Globus pallidus (tissue), 1 donor: ENCODE measurements at places on chromosomes 12 and 14.

GRCh38 chr12:120651821-120652220, 11.4 kb downstream of the CABP1 start:
- DNase-seq: no peak

DNA sequence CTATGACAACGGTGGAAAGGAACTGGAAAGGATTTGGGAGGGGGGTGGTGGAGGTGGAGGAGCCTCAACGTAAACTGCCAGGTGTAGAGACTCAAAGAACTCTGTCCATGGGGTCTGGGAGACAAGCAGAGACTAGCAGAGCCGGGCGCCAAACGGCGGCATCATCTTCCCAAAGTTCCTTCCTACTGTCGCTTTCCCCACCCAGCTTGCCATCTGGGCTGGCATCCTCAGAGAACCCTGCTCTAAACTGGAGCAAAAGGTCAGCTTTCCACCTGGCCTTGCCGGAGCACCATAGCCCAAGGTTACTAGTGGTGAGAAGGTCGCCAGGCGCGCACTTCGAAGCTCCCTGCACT, 4.0 kb upstream of the IRF2BPL start:
- no peak for DNase-seq

DNA sequence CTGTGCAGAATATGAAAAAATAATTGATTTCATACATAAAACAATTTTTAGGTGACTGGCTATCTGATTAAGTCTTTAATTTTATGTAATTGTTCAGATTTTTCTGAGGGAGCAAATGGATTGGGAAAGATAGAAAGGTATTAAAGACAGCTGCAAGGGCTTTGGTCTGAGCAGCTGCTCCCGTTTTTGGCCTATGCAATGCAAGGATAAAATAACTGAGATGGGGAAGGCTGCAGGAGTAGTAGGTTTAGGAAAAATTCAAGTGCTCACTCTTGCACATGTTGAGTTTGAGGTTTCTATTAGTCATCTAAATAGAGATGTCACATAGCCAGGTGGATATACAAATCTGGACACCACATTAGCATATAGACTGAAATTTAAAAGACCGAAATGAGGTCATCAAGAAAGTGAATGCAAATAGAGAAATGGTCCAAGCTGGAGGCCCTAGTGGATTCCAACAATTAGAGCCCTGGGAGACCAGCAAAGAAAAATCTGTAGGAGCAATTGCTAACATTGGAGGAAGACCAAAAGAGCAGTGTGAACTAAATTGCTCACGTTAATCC, 144.0 kb downstream of the PPFIA2 start:
- DNase-seq: no peak

- DNase-seq: no peak
These were observed 38.3 kb upstream of the PNMA1 start for GRCh38 chr14:73752297-73752992.

- DNase-seq: no peak
These were observed 3.0 kb upstream of the TAS2R14 start for GRCh38 chr12:10941916-10942607.

- peak; percentile 32 for DNase-seq
These were observed 160.1 kb downstream of the EPS8 start for GRCh38 chr12:15629108-15629507.

DNA sequence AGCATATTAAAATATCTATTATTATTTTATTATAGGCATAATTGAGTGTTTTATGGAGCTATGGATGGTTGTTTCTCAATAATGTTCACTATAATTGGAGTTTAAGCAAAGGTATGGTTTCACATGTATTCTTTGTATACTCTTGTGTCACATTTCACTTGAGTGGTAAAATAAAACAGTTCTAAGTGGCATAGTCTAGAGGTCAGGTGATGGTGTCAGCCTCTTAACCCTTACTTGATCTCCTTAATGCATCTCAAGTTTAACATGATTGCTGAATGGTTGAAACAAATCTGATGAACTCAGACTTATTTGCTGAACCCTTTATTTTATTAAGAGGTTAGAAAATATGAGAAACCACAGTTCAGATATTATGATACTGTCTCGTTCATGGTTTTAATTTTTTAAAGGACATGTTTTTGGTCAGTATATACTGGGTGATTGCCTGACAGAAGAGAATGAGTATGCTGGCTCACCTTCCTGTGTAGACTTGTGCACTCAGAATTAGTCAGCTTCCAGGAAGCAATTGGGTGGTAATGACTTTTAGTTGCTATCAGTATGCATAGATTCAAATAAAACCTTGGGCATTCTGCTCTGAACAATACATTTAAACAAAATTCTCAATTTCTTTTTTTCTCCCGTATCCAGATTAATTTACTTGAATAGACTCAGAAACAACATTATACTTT, 464.6 kb downstream of the PCNX1 start:
- no peak for DNase-seq

- no peak for DNase-seq
These were observed 340.2 kb downstream of the LRIG3 start for GRCh38 chr12:58580095-58580494.

- no peak for DNase-seq
These were observed 49.8 kb downstream of the SDR9C7 start for GRCh38 chr12:56884421-56884820.

DNA sequence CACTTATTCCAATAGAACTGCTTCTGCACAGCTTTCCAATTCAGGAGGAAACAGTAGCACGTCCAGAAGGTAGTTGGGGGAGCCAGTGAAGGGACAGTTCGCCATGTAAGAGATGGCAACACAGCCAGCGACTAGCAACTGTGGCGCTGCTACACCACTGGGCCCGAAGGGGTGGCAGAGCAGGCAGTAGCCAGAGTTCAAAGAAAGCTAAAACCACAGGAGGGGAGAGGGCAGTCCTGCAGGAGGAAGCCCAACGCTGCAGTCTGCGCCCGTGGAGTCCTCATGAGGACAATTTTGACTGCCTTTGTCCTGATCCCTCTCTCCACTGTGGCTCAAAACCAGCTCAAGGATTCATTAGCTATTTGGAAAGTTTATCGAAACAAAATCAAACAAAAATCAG, 591.2 kb downstream of the VRK1 start:
- no peak for DNase-seq

- no peak for DNase-seq
These were observed 78.0 kb downstream of the NOC4L start for GRCh38 chr12:132222096-132222807.

DNA sequence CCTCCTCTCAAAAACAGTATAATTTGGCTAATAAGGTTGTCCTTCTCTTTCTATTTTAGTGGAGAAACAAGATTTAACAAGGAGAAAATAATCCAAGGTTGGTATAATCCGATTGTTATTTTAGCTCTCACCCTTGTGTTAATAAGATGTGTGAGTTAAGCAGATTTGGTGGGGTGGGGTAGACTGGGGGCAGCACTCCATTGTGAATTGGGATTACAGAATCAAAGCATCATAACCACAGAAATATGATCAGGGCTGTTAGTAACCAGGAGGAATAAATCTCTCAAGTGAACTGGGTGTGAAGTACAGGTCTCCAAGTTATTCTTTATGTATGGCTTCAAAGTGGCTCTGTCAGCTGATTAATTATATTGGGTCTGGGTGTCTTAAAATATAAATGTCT, 10.2 kb downstream of the TIGAR start:
- no peak for DNase-seq

DNA sequence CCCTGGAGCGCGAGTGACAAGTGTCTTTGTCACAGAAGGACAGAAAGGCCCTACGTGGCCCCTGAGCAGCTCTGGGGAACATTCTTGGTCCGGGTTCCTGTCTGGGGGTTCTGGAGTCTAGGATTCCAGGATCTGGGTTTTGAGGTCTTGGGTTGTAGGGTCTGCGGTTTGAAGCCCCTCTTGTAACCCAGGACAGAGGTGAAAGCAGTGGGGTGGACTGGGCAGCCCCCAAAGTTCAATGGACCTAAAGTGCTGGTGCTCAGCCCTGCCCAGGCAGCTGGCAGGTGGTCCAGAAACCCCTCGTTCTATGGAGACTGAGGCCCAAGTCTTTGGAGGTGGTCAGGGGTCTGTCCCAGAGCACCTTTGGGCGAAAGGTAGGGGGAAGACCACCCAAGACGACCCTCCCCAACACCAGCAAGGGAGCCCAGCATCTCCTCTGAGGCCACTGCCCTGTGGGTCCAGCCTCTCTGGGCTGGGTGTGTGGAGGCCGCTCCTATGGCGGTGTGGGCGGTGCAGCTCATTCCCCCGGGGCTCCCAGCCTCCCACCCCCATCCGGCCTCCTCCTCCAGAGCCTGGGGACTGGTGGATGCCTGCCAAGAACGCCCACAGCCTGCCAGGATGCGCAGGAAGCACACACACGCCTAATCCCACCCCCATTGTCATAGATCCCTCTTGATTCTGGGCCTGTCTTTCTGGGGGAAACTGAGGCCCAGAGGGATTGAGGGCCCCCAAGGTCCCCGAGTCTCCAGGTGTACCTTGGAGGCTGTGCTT, 30.2 kb upstream of the ANKRD9 start:
- no peak for DNase-seq

- DNase-seq: no peak
These were observed at the start of gene TBX5 for GRCh38 chr12:114405519-114406271. Gene TBX5, minus strand, starts transcription at chr12:114406144. Its CDS starts 2,246 bp downstream, at chr12:114403898.

DNA sequence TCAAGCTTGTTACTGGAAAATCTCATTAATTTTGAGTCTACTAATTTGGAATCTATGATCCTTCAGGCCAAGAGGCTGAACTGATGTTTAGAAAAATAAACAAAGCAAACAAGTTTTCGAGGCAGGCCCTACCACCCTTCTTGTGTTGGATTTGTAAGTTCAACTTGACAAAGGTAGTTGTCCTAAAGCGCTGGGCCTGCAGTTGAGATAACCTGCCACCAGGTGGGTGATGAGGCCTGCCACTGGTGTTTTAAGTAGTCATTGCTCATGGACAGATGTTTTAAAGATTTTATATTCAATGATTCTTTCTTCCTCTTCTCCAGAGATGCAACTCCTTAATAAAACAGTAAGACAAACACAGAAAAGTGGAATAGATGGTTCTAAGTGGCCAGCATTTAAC, 19.4 kb downstream of the ACVRL1 start:
- no peak for DNase-seq

DNA sequence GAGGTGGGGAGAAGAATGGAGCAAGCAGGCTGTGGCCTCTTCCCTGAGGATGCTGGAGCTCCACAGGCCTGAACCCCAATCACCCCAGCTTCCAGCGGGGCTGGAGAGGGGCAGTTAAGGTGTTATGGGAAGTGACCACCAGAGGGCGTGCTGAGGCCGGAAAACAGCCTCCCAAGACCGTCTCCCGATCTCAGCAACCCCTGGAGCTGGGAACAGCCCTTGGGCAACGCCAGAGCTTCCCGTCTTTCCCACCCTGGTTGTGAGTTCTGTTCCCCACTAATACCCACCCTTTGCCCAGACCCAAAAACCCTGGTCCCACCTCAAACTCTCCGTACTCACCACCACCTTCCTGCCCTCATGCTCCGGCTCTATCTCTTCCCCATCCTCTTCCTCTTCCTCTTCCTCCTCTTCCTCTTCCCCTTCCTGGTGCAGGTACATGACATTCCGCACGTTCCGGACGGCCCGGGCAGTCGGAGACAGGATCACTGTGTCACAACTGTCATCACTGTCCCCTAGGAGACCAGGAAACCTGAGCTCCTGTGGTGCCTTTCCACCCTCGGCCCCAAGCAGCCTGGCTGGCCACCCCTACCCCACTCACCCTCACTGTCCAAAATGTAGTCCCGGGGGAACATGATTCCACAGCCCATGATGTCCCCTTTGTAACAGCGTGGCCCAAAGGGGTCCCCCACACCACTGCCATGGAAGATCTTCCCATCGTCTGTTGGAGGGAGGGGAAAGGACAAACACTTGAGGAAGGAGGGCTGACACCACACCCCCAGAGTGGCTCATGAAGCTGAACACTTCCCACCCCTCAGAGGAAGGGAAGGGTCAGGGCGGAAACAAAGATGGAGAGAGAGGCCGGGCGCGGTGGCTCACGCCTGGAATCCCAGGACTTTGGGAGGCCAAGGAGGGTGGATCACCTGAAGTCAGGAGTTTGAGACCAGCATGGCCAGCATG, 12.9 kb downstream of the SPRYD3 start:
- DNase-seq: peak; percentile 68

DNA sequence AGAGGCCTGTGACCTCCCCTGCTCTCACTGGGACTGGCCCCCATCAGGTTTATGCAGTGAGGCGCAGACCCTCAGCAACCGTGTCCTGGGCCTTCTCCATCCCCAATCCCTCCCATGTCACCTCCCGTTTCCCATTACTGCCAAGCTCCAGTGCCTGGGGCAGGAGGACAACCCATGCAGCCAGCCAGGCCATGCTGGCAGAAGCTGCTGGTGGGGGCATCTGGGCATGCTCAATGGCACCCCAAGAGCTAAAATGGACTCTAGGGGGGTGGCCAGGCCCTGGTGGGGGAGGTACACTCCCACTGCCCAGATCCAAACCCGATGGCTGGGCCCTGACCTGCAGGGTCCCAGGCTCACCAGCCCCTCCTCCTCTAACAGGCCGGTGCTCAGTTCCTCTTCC, 20.5 kb upstream of the GPR132 start:
- DNase-seq: no peak

GRCh38 chr14:97489750-97490149, 692.6 kb downstream of the VRK1 start:
- DNase-seq: no peak

DNA sequence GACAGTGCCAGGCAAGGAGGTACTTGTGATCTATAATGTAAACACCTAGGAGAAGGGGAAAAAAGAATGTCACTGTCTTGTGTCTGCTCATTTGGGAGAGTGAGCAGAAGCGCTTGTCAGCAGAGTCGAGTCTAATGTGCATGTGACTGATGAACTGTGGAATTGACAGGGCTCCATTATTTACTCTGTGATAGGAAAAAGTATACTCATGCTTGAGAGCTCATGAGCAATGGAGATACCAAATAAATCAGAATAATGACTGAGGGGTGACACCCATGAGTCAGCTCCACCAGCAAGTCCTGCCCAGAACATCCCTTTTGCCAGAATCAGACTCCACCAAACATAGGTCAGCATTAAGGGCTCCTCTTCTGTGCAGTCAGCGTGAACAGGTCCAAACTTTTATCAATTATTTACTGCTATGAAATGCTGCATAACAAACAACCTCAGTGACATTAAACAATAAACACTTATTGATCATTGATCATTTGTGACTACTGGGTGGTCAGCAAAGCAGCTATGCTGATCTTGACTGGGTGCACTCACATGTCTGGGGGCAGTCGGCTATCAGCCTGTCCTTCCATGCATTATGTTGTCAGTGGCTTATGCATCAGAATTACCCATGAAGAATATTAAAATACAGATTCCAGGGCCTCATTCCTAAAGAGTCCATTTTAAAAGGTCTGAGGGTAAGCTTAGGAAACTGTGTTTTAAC, 29.2 kb upstream of the WSCD2 start:
- DNase-seq: no peak

DNA sequence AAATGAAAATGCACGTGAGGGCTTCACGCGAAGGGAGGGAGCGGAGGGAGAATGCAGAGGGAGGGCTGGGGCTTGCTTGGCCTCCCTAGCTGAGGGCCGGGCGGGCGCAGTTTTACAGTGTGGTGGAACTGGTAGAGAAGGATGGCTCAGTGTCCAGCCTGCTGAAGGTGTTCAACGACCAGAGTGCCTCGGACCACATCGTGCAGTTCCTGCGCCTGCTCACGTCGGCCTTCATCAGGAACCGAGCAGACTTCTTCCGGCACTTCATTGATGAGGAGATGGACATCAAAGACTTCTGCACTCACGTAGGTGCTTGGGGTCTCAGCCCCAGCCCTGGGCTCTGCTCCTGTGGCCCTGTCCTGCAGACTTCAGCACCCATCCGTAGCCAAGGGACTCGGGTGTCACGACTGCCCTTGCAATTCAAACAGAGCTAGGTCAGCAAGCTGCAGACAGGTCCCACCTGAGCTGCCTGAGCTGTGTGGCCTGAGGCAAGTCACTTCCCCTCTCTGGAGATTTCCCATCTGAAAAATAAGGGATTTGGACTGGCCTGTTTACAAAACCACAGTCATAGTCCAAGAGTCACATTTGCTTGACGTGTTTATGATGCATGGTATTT, 18.4 kb downstream of the OTUB2 start:
- no peak for DNase-seq
